ENCODE measurements at places on chromosomes 7 and 10.

GRCh38 chr7:29812185-29812876 is 6.0 kb downstream of the WIPF3 start:
- no peak for DNase-seq

DNA sequence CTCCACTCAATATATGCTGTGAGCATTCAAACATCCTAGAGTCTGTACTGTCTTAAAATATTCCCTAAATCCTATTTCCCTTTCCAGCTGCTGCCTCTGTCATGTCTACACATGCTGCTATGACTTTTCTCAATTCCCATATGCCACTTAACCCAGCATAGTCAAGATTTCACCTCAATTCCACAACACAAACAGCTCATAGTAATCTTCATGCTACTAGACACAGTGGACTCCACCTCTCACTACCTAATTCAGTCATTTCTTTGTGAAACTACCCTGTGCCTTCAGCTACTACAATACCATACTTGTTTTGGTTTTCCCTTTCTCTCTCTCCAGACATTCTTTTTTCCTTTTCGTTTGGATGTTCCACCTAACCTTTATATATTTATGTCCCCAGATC is 45.5 kb downstream of the GSAP start:
- DNase-seq, result no peak

- DNase-seq, result no peak
Measured at GRCh38 chr10:73205890-73206289, 38.0 kb downstream of the FAM149B1 start.

GRCh38 chr10:128530946-128531345 is 404.7 kb upstream of the MKI67 start:
- no peak for DNase-seq

- DNase-seq, result no peak
Measured at GRCh38 chr7:126608339-126608776, 644.4 kb downstream of the GRM8 start.

DNA sequence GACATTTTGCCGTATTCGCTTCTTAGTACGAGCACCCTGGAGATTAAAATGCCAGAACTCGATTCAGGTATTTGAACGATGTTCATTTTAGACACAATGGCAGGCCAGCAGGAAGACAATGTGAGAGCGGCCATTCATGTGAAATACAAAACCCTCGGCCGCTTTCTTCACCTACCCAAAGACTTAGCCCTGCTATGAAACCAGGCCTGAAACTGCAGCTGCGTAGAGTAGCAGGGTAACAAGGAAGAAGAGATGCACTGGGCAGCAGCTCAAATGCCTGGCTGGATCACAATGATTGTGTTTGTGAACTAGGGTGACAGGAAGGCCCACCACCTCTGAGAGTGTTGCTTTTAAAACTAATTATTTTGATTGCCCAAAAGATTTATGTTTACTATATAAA is 234.8 kb downstream of the TRIL start:
- no peak for DNase-seq

All from stimulated activated CD4-positive, alpha-beta T cell treated with anti-CD3 and anti-CD28 coated beads, Interleukin-4, amount 100 ng/mL, for 4 hours (primary cell).